SIG-M5 (cell line): ENCODE measurements at places on chromosomes 3 and 15.

- no peak for DNase-seq
Observed at GRCh38 chr3:196049653-196050052, 32.2 kb downstream of the TFRC start.

DNA sequence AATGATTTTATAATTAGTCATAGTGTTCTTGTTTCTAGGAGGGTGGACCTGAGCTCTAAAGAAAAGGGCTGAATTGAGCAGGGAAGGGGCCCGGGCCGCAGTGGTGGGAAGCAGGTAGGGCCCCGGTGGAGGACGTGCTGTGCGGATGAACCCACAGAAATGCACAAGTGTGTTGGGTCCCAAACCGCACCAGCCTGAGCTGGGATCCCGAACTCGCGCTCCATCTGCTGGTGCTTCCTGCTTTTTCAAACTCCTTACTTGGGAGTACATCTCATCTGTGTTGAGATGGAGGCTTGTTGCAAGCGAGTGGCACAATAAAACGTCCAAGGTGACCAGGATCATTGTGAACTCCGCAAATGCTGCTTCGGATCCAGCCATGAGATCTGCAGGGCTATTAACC, 244.8 kb upstream of the IGF1R start:
- DNase-seq = no peak

- DNase-seq = no peak
Observed at GRCh38 chr3:37210230-37210629, 35.8 kb upstream of the LRRFIP2 start.

DNA sequence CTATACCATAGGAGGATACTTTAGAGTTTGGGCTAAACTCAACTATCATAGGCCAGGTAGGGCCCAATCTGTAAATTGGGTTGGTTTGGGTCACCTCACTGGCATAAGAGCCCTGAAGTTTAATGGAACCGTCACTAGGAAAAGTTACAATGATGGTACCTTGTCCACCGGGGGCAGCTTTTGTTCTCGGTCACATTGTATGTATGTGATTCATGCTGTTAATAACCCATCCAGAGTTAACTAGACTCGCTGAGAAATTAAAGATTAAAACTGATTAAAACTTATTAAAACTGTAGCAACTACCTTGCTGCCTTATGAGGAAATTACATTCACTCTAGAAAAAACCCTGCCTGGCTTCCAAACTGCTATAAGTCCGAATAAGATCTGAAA, 145.0 kb upstream of the TMCO5A start:
- no peak for DNase-seq

- no peak for DNase-seq
Observed at GRCh38 chr3:131988209-131988608, 46.6 kb downstream of the CPNE4 start.

- DNase-seq = no peak
Observed at GRCh38 chr3:141876891-141877621, 613 bp downstream of the ATP1B3 start.

GRCh38 chr3:47011371-47011770, 31.9 kb downstream of the NBEAL2 start:
- DNase-seq = no peak

DNA sequence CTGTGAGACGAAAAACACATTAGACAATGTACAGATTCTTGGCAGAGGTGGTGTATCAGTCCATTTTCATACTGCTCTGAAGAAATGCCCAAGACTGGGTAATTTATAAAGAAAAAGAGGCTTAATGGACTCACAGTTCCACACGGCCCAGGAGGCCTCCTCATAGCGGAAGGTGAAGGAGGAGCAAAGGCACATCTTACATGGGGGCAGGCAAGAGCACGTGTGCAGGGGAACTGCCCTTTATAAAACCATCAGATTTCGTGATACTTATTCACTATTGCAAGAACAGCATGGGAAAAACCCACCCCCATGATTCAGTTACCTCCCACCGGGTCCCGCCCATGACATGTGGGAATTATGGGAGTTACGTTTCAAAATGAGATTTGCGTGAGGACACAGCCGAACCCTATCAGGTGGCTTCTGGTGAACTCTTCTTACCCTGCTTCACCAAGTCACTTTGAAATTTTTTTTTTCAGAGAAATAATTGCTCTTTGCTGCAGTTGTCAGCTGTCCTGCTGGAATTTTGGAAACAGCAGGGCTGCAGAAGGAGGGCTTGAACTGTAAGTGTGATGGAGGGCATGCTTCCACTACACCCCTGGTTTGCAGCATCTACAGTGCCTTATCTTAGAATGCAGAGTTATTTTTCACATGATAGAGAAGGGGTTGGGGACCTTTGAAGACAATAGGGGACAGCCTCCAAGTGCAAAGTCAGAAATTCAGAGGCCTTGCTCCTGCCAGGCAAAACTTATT, 2.9 kb upstream of the IGF2BP2 start:
- DNase-seq = no peak

GRCh38 chr3:133753107-133753778, 7.0 kb downstream of the TF start:
- no peak for DNase-seq

DNA sequence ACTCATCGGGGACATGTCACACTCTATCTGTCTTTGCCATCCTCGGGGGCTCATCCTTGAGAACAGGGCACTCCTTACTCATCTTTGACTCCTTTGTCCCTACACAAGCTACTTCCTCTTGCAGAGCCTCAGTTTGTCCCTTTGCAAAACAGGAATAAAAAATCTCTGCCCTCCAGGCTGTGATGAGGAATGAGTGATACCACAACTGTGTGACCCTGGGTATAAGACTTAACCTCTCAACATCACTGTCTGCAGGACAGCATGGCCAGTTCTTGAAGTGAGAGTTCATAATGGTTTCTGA, 48.5 kb downstream of the IQSEC1 start:
- no peak for DNase-seq

- no peak for DNase-seq
Observed at GRCh38 chr3:110741891-110742290, 329.7 kb upstream of the NECTIN3 start.

GRCh38 chr3:65963787-65964677, 74.7 kb downstream of the MAGI1 start:
- DNase-seq = no peak

GRCh38 chr3:171366043-171366442, 94.2 kb downstream of the TNIK start:
- no peak for DNase-seq

DNA sequence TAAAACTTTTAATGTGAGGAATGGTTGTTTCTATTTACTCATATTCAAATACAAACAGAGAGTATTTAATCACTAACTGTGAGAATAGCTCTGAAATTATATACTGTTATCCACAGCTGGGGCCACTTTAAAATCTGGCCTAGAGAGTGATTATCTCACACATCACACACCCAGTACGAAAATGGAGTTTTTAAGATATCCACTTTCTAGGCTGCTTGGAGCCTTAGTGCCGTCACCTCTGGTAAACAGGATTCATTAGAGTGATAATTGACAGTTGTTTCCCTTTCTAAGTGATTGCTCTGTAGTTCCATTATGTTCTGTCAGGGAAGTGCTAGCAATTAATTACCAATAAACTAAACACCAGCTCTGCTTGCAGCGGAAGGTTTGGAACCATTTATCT, 942.4 kb downstream of the FHIT start:
- no peak for DNase-seq

DNA sequence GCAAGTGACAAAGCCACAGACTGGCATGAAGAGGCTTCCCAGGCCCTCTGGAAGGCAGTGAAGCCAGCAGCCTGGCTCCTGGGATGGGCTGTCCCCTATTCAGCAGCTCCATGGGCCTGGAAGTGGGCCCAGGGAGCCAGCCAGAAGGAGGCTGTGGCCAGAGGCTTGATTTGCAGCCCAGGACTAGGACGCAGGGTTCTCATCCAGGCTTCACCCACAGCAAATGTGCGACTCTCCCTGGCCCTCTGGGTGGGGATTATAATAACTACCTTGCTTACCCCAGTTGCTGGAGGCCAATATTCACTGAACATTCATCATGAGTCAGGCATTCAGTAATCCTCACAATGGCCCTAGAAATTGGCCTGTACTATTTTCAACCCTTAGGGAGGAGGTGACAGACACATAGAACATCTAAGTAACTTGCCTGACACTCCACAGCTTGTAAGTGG, 24.6 kb upstream of the SRP14 start:
- no peak for DNase-seq

GRCh38 chr15:99014803-99015697, 7.5 kb upstream of the PGPEP1L start:
- DNase-seq = no peak

DNA sequence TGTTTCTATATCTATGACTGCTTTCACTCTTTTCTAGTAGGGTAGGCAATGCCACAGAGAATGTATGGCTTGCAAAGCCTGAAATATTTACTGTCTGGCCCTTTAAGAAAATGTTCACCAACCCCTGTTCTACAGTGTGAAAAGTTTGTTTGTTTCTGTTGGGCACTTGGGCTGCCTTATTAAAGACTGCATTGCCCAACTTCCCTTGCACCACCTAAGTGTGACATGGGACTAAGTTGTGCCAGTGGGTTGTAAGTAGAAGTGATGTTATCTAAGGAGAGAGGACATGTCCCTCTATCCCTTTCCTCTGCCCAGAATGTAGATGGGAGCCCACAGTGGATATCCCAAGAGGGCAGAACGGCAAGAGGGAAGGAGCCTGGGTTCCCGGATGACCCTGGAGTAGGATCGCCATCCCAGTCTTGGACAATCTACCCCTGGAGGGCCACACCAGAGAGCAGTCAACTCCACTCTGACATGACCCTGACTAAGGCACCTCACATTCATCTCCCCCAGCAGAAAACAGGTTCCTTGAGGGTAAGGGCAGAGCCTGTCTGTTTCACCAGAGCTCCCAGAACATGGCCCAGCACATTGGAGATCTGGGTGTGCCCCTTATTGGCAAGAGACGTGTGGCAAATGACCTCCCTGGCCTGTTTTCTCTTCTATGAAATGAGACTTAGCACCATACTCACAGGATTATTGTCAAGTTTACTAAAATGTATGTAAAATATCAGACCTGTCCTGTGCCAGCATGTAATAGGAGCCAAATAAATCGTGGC, 138.8 kb downstream of the SMAD6 start:
- peak; percentile 2 for DNase-seq

DNA sequence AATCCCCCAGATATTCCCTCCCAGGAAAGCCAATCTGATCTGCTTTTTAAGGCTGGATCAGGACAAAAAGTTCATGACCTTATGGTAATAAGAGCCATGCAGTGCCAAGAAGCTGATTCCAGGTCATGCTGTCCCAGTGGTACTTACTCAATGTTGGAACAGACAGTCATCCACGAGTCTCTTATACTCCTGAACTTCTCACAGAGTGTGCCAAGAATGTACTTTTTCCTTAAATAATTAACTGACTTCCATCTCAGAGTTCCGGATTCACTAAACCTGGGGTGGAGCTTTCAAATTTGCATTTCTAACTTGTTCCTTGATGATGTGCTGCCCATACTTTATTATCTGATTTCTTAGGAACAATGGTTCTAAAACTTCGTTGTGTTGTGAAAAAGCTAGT, 3.4 kb upstream of the P3H2 start:
- no peak for DNase-seq

- peak; percentile 35 for DNase-seq
Observed at GRCh38 chr3:66816090-66816761, 181.9 kb upstream of the KBTBD8 start.

DNA sequence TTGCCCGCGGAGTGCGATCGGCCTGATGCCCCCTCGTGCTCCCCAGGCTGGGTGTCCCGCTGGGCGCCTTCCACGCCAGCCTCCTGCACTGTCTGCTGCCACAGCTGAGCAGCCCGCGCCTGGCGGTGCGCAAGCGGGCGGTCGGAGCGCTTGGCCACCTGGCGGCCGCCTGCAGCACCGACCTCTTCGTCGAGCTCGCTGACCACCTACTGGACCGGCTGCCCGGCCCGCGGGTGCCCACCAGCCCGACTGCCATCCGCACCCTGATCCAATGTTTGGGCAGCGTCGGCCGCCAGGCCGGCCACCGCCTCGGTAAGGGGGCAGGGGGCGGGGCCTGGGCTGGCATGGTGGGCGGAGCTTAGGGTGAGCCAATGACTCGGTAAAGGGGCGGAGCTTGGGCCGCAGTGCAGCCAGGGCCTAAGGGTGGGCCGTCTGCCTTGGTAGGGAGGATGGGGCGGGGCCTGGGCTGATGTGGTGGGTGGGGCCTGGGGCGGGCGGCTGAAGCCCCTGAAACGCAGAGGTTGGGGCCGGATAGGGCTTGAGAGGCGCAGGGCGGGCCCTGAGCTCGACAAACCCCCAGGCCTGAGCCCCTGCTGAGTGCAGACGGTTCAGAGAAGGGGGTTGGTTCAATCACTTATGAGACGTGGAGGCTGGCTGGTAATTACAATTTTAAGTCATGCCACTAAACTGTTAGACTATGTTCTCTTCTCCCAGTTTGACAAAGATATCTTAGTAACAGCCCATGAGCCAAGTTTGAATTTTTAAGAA, 13.7 kb downstream of the CAND2 start:
- peak; percentile 30 for DNase-seq

GRCh38 chr3:138356730-138357405, 8.5 kb downstream of the MRAS start:
- no peak for DNase-seq

GRCh38 chr3:25708036-25708435, 43.3 kb upstream of the TOP2B start:
- DNase-seq = no peak

DNA sequence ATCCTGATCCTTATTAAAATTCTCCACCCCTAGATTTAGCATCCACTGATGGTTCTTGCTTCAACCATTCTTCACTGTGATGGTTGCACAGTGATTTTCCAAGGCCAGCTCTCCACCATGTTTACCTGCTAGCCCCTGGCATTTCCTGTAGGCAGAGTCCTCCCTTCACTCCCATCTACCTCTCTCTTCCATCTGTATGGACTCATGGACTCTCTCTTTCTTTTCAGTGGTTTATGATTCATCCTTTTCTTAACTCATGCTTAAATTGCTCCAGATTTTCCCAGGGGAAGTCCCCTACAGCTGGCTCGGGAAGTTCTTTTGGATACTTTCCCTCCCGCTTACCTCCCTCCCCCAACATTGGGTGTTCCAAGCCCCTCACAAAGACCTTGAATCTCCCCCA, 18.7 kb downstream of the TGM4 start:
- DNase-seq = no peak

DNA sequence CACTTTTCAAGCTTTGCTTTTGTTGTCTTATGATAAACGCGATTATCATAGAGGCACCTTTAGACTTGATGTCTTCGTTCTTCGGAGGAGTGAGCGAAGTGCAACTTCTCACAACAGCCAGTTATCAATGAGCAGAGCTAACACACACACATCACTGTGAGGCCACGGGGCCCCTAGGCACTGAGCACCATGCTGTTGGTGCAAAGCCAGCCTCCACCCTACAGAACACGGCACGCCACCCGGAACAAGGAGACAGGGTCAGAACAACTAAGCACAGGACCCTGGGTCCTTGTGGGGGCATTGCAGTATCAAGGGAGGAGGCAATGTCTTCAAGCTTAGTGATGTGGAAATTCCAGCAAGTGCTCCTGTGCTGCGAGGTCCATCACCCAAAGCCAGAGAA, 244.5 kb downstream of the OCA2 start:
- no peak for DNase-seq

DNA sequence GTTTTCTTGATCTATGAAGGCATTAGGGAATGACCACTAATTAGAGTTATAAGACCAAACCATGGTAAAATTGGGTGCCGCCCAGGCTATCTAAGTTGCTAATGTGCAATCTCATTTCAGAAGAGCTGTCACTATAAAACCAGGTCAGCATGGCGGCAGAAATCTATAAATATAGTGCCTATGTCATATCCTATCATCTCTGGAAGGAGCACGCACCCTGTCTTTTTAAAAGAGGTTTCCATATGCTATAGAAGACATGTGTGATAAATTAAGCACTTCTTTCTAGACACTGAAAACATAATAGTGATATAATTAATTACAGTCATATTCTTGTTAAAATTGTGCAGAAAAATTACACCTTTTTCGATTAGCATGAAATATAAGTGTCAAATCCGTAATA, 152.0 kb upstream of the MDFIC2 start:
- DNase-seq = no peak

GRCh38 chr3:29971895-29972294, 634.5 kb upstream of the TGFBR2 start:
- no peak for DNase-seq
